ENCODE measurements at places on chromosomes 16 and 17.
A peak's percentile ranks its signal among the peaks of the same experiment; 100 is the strongest.

- peak; percentile 32 for DNase-seq
These were observed 61.3 kb downstream of the PRKCB start for GRCh38 chr16:23896832-23897821.

GRCh38 chr17:60231691-60232090 lies 81.9 kb downstream of the CA4 start:
- peak; percentile 9 for DNase-seq

GRCh38 chr17:65170839-65171238 lies 33.7 kb downstream of the RGS9 start:
- DNase-seq = peak; percentile 40

DNA sequence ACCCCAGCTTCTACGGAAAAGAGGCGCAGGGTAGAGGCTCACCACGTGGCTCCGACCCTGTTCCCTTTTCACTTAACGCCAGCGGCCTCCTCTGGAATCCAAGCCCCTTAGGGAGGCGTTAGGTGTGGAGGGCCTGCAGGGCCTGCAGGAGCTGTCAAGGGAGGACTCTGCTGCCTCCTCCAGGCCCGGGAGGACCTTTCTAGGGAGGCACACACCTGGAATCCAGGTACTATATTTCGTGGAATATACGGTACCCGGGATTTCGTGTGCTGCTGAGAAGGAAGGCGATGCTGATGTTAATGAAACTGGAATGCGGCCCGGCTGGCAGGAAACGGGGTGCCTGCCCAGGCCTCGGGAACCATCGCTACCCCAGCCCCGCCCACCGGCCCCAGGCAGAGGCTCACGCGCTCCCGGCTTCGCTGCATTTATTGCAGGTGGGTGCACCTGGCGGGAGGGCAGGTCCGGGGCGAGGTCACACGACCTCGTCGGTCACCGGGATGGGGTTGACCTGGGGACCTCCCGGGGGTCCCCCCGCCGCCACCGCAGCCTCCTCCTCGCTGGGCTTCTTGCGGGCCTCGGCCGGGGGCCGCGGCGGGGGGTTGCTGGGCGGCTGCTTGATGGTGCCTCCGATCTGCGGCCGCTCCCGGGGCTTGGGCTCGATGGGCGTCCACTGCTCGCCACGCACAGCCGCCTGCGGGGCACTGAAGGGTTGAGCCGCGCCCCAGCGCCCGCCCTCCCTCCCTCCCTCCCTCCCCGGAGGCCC lies 4.7 kb downstream of the IL17C start:
- no peak for DNase-seq

GRCh38 chr17:17001874-17002520 lies 30.1 kb upstream of the TNFRSF13B start:
- peak; percentile 75 for DNase-seq

- DNase-seq = no peak
These were observed 25.5 kb upstream of the CDC42EP4 start for GRCh38 chr17:73337330-73337710.

GRCh38 chr16:65889533-65889966 lies 476.9 kb upstream of the CDH5 start:
- DNase-seq = peak; percentile 93

- DNase-seq = peak; percentile 93
These were observed 402.7 kb upstream of the TNRC6C start for GRCh38 chr17:77555741-77556291.

- no peak for DNase-seq
These were observed 3.7 kb upstream of the ATP1B2 start for GRCh38 chr17:7647018-7647417.

- no peak for DNase-seq
These were observed 26.9 kb downstream of the TK2 start for GRCh38 chr16:66522816-66523590.

- peak; percentile 32 for DNase-seq
These were observed 62.2 kb downstream of the UTP18 start for GRCh38 chr17:51322390-51323029.

- DNase-seq = no peak
These were observed 130.1 kb upstream of the COX10 start for GRCh38 chr17:13939222-13939621.

DNA sequence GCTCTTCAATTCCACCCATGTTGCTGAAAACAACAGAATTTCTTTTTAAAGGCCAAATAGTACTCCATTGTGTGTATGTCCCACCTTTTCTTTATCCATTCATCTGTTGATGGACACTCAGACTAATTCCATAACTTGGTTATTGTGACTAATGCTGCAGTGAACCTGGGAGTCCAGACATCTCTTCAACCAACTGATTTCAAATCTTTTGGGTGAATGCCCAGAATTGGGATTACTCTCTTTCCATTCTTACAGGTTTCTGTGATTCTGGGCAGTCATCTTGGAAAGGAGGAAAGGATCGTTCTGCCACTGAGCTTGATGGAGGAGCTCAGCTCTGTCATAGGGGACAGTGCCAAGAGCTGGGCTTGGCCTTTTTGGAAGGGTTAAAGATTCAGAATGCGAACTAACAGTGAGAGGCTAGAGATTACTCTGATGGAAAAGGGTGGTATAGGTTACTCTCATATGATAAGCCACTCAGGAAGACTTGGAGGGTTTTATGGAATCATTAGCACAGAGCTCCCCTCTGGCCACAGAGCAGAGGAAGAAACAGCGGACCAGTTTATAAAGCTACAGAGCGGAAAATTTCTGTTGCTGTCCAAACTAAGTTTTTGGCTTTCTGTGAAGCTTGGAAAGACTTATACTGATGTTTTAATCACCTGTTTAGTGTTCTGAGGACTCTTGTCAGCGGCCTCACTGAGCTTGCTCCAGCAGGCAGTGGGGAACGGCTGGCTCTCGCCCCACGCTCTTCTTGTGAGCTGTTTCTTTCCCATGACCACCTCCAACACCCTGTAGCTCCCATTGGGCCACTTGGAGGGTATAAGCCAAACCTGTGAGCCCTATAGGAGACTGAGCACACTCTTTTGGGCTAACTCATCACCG lies 48.3 kb downstream of the HIC1 start:
- DNase-seq = peak; percentile 79

- DNase-seq = no peak
These were observed 31.6 kb downstream of the SERPINF1 start for GRCh38 chr17:1793447-1793806.

DNA sequence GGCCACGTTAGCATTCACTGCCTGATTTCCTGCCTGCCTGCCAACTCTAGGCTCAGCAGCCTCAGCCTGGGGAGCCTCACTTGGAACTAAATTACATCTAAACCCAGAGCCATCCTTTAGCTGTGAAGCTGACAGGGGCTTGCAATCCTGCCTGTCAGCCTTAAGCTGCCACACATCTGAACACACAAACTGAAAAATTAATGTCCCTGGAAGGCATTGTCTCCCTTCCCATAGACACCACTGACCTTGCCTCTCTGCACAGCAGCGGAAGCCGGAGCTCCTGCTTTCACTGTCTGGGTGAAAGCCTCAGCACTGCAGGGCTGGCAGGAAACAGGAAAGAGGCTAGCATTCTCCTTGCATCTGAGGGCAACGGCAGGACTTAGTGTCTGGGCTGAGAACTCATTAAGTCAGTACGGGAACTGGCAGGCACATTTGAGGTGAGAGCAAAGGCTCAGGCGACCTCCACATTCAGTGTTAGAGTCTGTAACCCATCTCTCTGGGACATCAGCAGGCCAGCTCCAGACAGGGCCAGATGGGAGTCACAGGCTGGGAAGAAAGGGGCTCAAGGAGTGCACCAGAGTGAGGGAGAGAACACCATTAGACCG lies 452.4 kb upstream of the C16orf82 start:
- DNase-seq = no peak

- DNase-seq = no peak
These were observed 17.8 kb upstream of the KRT19 start for GRCh38 chr17:41545829-41546410.

- no peak for DNase-seq
These were observed 1.4 kb upstream of the CTRB2 start for GRCh38 chr16:75208242-75208825.

- DNase-seq = no peak
These were observed at the start of gene KRTAP2-3 for GRCh38 chr17:41060052-41060604. Gene KRTAP2-3 (minus strand): TSS chr17:41060114. CDS start chr17:41060050, 64 bp downstream.

DNA sequence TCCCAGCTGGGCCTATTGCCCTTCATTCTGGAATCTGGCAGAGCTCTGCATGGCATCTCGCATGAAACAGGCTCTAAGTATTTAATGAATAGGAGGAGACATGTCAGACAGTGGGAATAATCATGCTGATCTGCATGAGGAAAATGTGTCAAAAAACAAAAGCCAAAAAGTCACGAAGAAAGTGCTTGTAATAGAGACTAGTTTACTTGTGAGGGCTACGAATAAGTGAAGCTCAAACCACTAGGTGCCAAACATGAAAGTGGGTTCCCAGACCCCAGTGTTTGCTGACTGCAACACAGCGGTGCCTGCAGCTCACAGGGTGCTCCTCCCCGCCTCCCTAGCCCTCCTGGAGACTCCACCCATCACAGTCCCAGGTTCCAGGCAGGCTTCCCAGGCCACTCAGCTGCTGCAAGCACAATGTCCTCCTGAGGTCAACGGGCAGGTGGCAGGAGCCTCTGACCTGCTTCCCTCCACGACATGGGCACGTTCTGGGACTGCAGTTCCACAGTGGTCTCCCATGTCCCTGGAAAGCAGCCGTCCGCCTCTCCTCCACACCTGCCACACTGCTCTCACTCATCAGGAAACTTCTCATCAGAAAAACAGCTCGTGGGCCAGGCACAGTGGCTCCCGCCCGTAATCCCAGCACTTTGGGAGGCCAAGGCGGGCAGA lies 96.5 kb downstream of the ANKRD11 start:
- DNase-seq = no peak

DNA sequence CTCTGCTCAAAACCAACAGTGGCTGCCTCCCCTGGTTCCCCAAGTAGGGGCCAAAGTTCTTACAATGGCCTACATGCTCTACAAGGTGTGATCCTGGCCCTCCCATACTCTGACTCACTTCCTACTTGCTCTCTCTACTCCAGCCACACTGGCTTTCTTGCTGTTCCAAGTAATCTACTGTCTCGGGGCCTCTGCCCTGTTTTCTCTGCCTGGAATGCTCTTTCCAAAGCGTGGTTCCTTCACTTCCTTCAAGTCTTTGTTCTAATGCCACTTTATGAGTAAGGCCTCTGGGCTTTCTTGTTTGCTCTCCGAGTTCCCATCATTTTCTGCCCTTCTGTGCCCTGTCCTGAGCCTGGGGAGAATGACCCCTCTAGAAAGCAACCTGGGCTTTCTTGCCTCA lies 4.1 kb upstream of the CDH3 start:
- no peak for DNase-seq

DNA sequence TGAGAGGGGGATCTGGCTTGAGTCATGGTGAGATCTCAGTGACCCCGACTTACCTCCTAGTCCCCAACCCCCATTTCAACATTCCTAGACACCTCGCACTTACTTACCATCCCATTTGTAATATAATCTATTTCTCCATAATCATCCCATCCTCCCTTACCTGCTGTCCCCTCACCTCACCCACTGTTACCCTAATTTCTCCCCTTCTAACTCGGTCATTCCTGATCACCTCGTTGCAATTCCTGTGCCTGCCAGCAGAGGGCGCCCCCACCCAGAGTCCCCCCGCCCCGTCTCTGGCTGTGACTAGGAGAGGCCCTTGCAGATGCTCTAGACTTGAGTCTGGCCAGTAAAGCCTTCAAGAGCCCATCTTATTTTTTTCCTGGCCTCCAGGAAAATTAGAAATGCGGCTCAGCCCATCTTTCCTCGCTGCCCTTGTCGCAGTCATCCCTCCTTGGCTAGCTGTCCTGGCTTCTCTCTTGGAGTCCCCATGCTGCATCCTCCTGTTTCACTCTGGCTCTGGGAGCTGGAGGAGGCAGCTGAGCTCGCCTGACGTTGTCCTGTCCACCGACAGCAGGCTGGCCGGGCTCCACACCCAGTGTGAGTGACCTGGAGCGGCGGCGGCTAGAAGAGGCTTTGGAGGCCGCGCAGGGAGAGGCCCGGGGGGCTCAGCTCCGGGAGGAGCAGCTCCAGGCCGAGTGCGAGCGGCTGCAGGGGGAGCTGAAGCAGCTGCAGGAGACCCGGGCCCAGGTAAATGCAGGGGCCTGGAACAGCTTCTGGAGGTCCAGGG lies 5.0 kb downstream of the TBKBP1 start:
- peak; percentile 53 for DNase-seq
